ENCODE measurements at places on chromosomes 5 and 9.

- DNase-seq, result no peak
These were observed 22.0 kb downstream of the PAPPA start for GRCh38 chr9:116175614-116176013.

- DNase-seq, result no peak
These were observed 38.2 kb downstream of the NIPSNAP3B start for GRCh38 chr9:104802110-104802509.

DNA sequence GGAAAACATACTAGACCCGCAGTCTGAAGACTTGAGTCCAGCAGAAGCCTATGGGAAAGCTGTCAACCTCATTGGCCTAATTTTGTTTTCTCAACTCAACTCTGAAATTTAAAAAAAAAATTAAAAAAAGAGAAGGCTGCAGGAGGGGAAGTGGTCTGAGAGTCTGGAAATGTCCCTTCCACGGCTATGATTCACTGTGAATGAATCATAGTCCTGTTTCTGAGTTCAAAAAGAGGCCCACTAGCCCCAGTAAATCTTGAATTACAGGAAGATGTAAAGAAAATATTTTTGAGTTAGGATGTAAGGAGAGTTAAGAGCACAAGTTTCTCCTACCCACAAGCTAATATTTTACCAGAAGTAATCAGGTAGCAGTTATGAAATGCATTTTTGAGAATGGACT, 565.5 kb upstream of the DMAC1 start:
- DNase-seq, result no peak

GRCh38 chr5:127963931-127964330, 119.6 kb upstream of the SLC12A2 start:
- no peak for DNase-seq

DNA sequence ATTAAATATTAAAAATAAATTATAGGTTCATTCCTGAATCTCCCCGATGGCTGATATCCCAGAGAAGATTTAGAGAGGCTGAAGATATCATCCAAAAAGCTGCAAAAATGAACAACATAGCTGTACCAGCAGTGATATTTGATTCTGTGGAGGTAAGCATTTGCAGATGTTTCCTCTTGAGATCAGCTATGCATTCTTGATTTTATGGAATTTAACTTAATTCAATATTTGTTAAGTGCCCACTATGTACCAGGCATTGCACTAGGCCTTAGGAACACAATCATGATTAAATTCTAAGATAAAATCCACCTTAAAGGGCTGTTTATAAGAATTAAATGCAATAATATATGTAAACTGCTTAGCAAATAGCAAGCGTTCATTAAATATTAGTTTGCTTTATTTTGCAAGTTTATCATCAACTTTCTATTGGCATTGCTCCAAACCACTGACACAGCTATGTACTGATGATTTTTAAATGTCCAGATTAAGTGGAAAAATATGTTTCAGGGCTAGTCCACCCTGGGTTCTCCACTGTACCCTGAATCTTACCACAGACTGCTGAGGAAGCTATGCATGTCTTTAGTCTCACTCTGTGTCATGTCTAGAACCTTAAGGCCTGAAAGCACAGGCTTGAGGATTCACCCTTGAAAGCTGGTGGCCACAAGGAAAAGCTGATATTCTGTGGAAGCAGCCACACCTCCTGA, 33.2 kb downstream of the SLC22A4 start:
- DNase-seq, result no peak

GRCh38 chr5:124825250-124825982, 79.0 kb upstream of the ZNF608 start:
- no peak for DNase-seq

- DNase-seq, result peak; percentile 51
These were observed at the start of gene UAP1L1 for GRCh38 chr9:137077010-137077747. UAP1L1 (plus strand) TSS chr9:137077517; CDS start chr9:137077533, 16 bp downstream.

Data from stimulated activated CD4-positive, alpha-beta T cell treated with anti-CD3 and anti-CD28 coated beads, Interleukin-2, amount 100 ng/mL, for 24 hours (primary cell).